NCI-H446 (cell line): ENCODE measurements at places on chromosomes 7 and 10.

GRCh38 chr7:8434290-8435002, 1.0 kb downstream of the NXPH1 start:
- DNase-seq, result peak; percentile 41

- no peak for DNase-seq
Observed at GRCh38 chr10:60848680-60849079, 70.4 kb downstream of the CDK1 start.

GRCh38 chr10:48590945-48591344, 13.9 kb downstream of the ARHGAP22 start:
- no peak for DNase-seq

DNA sequence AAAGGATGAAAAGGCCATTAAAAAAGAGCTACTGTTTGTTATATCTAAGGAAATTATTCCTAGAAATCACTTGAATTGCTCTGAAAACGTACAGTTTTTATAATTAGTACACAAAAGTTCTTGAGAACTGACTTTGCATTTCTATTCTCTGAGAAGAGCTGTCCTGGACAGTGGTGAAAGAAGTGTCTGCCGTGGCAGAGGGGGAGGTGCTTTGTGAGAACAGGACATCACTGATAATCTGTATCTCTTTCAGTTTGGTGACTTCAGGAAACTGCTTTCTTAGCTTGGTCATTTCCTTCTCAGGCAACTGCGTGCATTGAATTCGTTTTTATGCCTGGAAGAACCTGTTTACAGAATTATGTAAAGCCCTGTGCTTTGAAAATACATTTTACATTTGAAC, 52.1 kb downstream of the POLL start:
- no peak for DNase-seq

DNA sequence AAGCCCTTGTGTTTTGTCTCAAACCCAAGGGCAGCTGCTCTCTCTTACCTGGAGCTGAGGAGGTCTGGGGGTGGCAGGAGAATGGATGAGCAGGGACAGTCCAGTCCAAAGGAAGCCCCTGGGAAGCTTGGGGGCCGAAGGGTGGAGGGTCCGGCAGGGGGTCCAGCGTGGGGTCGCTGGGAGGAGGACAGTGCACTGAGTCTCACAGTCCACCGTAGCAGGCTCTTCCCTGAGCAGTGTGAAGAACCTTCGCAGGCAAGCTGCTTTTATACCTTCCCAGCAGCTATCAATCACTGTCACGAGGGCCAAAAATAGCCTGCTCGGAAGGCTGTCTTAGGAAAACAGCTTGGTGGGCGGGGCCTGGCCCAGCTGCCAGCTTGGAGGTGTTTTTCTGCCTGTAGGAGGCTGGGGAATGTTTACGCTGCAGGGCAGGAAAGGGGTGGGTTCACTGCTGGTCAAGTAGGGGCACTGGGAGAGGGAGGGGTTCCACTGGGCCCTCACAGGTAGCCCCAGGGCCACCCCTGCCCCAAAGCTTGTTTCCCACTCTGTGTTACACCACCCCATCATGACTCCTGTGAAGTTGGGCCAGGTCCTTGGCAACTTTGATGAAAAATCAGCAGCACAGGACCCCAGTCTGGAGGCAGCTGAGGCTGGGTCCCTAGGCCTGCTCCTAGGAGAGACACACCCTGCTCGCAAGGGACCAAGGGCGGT, at the start of gene DEPP1:
DEPP1 (minus strand) TSS at position 240 of the 711 bp plus-strand sequence. CDS start 779 bp downstream, outside the sequence.
- DNase-seq, result peak; percentile 94

DNA sequence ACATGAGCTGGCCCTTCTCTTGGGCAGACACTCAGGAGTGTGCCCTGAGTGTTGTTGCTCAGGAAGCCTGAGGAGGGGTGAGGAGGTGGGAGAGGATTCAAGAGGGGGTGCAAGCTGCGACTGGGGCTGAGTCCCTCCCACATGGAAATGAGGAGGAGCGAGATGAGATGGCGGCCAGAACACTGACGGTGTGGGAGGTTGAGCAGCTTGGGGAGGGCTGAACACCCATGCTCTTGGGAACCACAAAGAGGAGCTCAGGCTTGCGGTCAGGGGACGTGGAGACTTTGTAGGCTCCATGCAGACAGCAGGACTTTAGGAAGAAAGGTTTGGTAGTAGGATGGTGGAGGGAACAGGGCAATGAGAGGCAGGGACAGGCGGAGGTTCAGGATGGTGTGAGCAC, 163.2 kb upstream of the SHH start:
- DNase-seq, result no peak

DNA sequence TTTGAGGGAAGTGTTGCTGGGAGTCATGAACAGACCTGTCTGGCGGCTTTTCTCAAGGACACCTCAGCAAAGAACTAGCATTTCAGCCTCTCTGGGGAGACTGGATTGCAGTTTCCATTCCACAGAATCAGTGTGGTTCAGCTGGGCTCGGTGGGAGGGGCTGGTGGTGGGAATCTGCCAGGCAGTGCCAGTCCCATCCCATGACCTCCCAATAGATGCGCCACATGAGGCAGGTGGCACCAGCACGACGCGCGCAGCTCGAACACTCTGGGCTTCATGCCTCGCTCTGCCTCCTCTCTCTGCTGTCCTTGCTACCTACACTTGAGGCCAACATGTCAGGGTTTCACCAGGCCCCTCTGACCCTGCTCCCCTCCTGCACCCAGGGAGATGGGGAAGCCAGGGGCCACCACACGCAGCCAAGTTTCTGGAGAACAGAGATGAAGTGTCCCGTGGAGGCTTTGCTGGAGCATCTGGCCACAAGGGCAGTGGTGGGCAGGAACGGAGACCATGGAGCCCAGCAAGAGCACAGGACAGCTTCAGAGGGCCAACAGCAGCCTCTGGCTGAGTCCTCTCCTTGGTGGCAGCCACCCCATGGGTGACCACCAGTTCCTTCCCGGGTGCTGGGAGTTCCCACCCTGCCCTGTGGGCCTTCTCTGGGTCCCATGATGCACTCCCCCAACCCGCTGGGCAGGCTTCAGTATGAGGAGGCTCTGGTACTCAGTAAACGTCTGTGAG, 2.3 kb downstream of the NACAD start:
- DNase-seq, result no peak

- no peak for DNase-seq
Observed at GRCh38 chr10:102863660-102864059, 5.6 kb upstream of the AS3MT start.

GRCh38 chr7:82723411-82723810, 279.8 kb upstream of the CACNA2D1 start:
- no peak for DNase-seq

DNA sequence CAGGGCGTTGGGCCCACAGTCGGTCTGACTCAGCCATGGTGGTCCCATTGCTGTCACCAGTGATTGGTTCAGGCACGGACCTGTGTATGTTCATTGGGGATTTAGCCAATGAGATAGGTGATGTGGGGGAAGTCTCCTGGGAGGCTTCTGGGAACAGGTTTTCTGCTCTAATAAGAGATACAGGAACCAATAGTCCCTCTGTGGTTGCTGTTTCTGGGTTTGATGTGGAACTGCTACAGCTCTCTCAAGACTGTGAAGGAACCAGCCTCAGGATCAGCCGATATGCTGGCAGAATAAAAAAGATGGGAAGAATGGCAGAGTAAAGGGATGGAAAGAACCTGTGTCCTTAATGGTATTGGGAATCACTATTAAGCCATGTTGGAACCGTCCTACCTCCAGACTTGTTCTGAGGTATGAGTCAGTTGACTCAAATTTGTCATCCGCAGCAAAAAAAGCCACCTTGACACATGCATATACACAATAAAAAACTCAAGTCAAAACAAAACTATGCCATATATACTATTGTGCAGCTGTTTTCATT, 70.6 kb downstream of the MCMBP start:
- DNase-seq, result no peak

GRCh38 chr10:113516061-113516460, 36.8 kb upstream of the HABP2 start:
- no peak for DNase-seq

- no peak for DNase-seq
Observed at GRCh38 chr10:48507933-48508790, 96.7 kb downstream of the ARHGAP22 start.

GRCh38 chr7:50088463-50089129, 4.5 kb downstream of the ZPBP start:
- no peak for DNase-seq

GRCh38 chr10:91604553-91605534, 28.0 kb downstream of the PPP1R3C start:
- no peak for DNase-seq

DNA sequence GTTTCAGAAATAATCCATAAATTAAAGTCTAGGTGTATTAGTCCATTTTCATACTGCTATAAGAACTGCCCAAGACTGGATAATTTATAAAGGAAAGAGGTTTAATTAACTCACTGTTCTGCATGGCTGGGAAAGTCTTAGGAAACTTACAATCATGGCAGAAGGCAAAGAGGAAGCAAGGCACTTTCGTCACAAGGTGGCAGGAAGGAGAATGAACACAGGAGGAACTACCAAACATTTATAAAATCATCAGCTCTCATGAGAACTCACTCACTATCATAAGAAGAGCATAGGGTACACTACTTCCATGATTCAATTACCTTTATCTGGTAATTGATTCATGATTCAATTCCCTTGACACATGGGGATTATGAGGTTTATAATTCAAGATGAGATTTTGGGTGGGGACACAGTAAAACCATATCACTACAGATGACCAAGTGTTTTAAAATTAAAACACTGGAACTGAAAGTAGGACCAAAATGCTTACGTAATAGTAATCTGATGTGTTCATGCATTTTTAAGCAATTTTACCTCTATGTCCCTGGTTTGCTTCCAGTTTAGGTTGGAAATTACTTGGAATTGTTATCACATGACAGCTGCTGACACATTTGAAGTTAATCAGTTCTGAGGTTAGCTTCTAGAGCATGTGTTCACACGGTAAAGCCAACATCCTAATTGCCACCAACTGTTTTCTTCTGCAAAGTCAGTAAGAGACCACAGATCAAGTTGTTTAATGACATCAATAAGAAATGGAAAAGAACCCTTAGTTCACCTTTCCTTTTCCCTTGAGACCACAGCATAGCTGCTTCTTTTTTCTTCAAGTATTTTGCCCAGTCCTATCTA, 48.4 kb upstream of the SEMA3C start:
- peak; percentile 25 for DNase-seq

GRCh38 chr7:66522518-66522917, 106.2 kb upstream of the KCTD7 start:
- no peak for DNase-seq

GRCh38 chr7:91264924-91265681, 870 bp downstream of the FZD1 start:
- no peak for DNase-seq

- no peak for DNase-seq
Observed at GRCh38 chr10:33196710-33197491, 137.6 kb downstream of the NRP1 start.

- DNase-seq, result no peak
Observed at GRCh38 chr10:70761031-70761601, 24.1 kb downstream of the TBATA start.

GRCh38 chr7:130875265-130875741, 141.3 kb upstream of the KLF14 start:
- DNase-seq, result no peak

DNA sequence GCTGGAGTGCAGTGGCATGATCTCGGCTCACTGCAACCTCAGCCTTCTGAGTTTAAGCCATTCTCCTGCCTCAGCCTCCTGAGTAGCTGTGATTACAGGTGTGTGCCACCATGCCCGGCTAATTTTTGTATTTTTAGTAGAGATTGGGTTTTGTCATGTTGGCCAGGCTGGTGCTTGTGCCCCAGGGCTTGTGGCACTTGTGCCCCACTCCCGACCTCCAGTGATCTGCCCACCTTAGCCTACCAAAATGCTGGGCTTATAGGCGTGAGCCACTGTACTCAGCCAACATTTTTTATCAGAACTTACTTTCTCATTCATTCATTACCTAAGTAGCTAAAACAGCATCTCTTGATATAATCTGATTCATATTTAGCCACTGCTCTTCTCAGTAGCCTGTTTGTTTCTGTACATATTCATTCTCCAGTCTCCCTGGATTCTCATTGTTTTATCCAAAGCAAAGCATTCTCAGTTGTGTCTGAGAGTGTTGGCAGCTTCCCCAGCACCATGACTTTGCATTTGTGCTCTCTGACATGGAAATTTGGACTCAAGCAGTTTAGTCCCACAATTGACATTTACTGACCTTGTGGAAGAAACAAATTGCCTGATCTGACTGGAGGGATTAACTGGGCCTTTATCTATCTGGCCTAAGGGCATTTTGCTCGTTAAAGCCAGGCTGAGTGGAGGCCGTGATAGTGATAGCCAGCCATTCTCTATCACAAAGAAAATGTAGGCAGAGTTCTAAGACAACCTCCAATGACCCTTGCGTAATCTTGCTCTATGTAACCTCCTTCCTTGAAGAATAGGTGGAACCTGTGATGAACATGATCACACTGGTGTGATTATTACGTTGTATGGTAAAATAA, 44.9 kb downstream of the AKR1B15 start:
- no peak for DNase-seq

DNA sequence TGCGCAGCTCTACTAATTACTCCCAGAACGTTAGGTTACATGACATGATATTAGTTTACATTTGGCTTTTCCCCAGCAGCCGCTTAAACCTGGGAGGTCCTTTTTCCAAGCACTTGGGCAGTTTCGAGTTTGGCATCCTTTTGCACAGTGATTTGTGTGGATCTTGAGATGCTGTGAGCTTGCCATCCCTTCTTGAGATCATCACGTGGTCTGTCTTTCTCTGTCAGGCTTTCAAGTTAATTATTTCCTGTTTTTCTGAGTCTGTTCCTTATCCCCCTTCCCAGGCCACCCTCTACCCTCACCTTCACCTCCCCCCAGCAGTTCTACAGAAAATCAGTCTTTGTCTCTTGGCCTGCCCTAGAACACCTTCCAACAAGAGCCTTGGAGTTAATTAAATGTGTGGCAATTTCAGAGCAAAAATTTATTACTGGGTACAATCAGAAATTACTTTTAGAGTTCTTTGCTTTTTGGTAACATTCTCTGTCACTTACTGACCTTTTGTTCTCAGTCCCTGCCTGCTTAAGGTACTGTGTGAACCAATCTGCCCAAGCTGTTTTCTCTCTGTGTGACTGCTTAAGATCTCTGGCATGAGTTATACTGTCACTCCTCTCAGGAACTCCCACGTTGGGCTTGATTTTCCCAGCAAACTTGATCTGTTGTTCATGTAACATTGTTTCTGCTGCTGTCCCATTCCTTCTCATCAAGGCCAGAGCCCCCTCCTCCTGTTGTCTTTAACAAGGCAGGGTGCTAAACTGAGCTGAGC, 3.1 kb upstream of the SLF2 start:
- no peak for DNase-seq

- DNase-seq, result no peak
Observed at GRCh38 chr10:25851548-25851947, 82.5 kb upstream of the MYO3A start.

- no peak for DNase-seq
Observed at GRCh38 chr7:42254217-42254616, 17.2 kb upstream of the GLI3 start.

- DNase-seq, result no peak
Observed at GRCh38 chr10:99280472-99280871, 44.8 kb upstream of the HPSE2 start.

DNA sequence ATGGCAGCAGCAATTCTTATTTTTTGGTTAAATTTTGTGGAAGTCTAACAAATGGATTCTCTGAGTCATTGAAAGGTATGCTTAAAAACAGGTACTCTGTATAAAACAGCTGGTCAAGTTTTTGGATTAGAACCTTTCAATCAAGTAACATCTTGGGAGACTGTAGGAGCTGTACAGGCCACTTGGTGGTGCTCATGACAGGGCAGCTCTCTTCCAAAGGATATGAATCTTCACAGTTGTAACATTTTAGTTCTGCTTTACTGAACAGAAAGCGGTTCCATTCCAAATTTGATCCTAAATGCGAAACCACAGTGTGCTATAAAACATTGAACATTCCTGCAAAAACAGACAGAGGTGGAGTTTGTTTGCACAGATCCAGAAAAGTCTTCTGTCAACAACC, 44.5 kb upstream of the AGR3 start:
- DNase-seq, result no peak

- DNase-seq, result no peak
Observed at GRCh38 chr10:36097696-36098095, 455.6 kb upstream of the FZD8 start.
